ENCODE measurements at places on chromosomes 16 and 17.

DNA sequence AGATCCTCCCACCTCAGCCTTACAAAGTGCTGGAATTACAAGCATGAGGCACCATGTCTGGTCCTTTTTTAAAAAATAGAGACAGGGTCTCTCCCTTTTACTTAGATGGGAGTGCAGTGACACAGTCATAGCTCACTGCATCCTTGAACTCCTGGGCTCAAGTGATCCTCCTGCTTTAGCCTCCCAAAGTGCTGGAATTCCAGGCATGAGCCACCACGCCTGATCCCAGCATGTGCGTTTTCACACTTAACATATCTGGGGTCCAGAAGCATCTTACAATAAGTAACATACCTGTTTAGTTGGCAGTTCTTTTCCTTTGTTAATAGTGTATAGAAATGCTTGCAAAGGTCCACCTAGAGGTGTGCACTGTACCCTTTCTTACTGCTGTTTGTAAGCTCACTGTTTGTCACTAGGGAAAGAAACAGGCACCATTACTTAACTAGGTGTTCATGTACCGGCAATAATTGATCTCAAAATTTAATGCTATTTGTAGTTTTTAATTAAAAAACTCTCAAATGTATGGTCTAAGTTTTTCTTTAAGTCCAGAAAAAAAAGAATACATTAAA lies 221.7 kb downstream of the RPTOR start:
- DNase-seq: no peak

- DNase-seq: no peak
Measured at GRCh38 chr17:7307686-7308624, 527 bp downstream of the EIF5A start.

DNA sequence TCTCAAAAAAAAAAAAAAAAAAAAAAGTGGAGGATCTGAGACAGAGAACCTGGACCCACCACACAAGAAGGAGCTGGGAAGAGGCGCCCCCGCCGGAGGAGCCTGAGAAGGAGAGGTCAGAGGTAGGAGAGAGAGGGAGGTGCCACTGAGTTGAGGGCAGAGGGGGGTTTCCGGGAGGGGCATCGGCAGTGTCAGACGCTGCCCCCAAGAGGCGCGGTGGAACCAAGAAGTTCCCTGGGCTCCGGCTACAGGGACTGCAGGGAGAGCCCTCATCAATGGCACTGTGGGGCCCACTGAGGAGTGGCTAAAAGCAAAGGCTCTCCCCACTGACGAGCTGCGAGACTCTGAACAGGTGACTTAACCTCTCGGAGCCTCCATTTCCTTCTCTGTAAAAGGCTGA lies 4.2 kb downstream of the CCDC42 start:
- no peak for DNase-seq

GRCh38 chr17:48335858-48336500 lies 94.0 kb downstream of the SKAP1 start:
- DNase-seq: peak; percentile 67

DNA sequence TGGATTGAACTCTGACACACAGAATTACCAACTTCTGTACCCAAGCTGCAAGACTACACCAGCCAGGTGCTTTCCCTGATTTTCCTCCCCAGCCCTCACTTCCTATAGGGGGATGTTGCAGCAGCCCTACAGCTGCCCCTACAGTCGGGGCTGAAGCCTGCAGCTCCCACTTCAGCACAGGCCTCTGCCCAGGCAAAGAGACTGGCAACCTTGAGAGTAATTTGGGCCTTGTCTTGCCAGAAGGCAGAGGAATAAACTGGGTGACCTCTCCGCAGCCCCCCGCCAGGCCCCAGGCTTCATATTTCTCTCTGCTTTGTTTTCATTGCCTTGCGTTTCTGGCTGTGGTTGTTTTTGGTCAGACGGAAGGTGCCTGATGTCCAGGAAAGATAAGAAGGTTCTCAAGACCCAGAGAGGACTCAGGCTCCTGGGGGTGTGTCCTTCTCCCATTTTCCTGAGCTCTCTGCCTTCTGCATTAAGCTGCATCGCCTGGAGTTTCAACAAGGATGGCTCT lies 32.0 kb downstream of the SLC6A4 start:
- no peak for DNase-seq

DNA sequence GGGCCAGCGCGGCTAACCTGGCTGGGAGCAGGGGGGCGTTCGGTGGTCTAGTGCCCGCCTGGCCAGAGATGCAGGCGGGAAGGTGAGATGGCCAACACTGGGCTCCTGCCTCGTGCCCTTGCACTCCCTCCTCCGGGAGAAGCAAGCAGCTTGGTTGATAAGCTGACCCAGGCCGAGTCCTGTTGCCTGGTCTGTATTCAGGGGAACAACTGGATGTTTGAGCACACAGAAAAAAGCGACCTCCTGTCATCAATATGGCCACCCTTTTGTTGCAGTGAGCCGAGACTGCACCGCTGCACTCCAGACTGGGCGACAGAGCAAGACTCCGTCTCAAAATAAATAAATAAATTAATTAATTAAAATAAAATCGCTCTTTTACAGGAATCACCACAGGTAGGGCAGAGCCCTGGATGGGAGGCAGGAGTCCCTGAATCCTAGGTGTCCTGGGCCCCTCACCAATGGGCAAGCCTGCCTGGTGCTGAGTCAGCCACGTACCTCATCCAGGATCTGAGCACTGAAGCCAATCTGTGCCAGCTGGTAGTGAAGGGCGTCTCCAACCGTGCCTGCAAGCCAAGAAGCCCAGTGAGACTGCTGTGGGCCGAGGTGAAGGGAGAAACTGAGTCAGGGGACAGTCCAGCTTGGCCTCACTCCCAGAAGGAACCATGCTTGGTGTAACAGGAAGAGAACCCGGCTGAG lies 31.8 kb downstream of the HASPIN start:
- no peak for DNase-seq

GRCh38 chr16:63312346-63312745 lies 1276.1 kb upstream of the CDH8 start:
- no peak for DNase-seq

- peak; percentile 94 for DNase-seq
Measured at GRCh38 chr17:78529871-78530670, 47.1 kb downstream of the DNAH17 start.

- DNase-seq: no peak
Measured at GRCh38 chr16:49491771-49492761, 118.5 kb downstream of the C16orf78 start.

GRCh38 chr17:56158915-56159825 lies 5.9 kb downstream of the ANKFN1 start:
- no peak for DNase-seq

DNA sequence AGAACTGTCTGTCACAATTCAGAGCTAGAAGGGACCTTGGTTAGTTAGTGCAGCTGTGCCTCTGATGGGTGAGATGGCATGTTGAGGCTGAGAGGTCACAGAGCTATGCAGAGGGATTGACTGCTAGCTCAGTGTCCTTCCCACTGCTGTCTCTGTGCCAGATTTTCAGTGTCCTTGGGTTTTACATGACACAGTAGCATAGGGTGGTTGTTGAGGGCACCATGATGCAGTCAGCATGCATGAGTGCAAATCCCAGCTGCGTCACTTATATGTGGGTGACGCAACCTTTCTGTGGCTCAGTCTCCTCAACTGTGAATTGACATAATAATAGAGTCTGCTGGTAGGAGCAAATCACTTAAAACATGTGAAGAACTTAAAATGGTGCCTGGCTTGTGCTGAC lies 2.7 kb downstream of the MT1A start:
- DNase-seq: no peak

- no peak for DNase-seq
Measured at GRCh38 chr17:50146927-50147665, 3.4 kb downstream of the PPP1R9B start.

- no peak for DNase-seq
Measured at GRCh38 chr17:81387100-81388090, 7.9 kb upstream of the BAHCC1 start.

DNA sequence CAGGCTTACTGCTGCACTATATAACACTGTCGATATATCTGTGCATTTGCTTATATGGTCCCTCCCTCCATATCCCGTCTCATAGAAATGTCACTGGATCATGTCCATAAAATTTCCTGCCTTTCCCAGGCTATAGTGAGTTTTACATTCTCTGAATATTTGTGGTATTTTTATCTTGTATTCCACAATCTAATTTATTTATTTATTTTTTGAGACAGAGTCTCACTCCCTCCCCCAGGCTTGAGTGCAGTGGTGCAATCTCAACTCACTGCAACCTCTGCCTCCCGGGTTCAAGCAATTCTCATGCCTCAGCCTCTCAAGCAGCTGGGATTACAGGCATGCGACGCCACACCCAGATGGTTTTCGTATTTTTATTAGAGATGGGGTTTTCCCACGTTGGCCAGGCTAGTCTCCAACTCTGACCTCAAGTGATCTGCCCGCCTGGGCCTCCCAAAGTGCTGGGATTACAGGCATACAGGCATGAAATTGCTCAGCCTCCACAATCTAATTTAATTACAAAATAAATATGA lies 12.9 kb downstream of the TRIM37 start:
- no peak for DNase-seq

DNA sequence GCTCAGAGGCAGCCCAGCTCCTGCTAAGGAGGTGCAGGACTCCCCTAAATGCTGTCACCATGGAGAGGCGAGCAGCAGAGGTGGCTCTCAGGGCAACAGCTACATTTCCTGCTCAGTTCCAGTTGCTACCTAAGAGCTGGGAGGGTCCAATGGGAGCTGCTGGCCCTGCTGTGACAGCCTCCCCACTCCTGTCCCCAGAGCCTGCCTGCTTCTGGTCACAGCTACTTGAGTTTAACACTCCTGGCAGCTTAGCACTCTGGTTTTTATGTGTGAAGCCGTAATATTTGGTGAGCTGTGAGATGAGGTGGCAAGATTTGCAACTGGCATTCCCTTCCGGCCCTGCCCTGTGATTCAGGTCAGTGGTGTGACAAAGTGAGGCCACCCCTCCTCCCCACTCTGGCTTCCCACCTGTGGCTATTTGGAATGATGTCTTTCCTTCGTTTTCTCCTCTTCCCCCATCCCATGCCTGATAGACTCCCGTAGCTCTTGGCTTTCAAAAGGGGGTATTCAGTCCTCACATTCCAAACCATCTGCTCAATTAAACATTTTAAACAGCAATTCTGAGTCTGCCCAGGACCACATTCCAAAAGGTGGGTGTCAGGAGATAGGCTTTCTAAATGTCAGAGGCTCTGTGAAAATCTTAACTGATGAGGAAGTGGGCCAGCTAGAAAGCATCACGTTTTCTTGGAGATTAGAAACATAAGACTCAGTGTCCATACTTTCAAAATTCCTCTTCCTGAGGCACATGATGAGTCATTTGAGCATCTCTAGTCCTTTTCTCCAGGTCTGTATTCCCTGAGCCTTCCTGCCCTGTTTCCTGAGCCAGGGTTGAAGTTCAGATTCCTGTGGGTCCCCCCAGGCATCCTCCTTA lies 42.6 kb upstream of the SKAP1 start:
- peak; percentile 77 for DNase-seq

DNA sequence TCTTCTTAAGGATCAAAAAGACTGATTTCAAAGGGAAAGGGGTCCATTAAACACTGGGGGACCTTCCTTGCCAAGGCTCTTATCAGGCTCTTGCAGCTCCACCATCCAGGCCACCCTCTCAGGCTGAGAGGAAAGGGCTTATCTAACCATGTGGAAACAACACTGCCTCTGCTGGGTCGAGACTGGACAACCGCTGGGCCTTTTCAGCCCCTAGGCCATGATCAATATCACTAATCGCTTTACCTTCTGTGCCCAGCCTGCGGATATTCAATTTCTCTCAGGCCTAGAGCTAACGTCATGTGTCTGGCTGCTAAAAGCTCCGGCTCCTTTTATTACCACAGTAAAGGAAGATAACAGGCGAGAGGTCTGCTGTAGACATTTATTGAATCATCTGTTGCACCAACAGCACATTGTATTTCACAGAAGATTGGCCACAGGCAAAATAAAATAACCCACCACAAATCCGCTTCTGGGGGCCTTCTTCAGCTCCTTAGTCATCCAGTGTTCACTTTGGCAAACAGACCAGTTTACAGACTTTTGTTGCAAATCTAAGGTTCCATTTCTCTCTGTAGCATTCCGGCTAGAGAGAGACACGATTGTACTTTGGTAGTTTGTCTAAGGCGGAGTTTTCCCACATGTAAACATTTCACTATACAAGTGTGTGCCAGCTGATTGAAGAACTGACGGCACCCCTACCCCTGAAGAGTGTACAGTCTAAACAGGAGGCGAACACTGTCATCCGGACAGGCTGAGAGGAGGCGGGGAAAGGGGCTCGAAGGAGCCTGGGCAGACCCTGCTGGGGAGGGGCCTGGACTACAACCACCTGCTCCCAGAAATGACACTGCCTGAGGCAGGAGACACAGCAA lies 13.9 kb downstream of the CYB561 start:
- no peak for DNase-seq

- no peak for DNase-seq
Measured at GRCh38 chr16:11679250-11679649, 11.0 kb downstream of the SNN start.

- no peak for DNase-seq
Measured at GRCh38 chr17:61054436-61054835, 345.2 kb upstream of the TBX2 start.

- DNase-seq: no peak
Measured at GRCh38 chr16:53991754-53992378, 287.9 kb downstream of the FTO start.

- no peak for DNase-seq
Measured at GRCh38 chr17:42275527-42276358, 448 bp downstream of the STAT5B start.

DNA sequence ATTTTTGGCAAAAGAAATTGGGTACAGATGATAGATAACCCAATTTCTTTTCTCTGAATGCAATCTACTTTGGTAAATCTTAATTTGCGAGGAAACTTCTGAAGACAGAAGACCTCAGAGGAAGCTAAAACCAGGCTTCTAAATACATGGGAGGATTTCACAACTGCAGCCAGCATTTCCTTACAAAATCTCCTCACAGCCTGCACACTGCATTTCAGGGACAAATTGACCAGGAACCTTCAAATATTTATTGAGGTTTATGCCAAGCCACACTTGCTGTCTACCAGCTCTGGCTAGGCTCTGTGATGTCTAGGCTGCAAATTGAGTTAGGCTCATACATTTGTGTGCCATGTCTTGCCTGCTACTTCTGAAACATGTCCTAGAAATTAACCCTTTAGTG lies 167.3 kb upstream of the CDH5 start:
- no peak for DNase-seq

DNA sequence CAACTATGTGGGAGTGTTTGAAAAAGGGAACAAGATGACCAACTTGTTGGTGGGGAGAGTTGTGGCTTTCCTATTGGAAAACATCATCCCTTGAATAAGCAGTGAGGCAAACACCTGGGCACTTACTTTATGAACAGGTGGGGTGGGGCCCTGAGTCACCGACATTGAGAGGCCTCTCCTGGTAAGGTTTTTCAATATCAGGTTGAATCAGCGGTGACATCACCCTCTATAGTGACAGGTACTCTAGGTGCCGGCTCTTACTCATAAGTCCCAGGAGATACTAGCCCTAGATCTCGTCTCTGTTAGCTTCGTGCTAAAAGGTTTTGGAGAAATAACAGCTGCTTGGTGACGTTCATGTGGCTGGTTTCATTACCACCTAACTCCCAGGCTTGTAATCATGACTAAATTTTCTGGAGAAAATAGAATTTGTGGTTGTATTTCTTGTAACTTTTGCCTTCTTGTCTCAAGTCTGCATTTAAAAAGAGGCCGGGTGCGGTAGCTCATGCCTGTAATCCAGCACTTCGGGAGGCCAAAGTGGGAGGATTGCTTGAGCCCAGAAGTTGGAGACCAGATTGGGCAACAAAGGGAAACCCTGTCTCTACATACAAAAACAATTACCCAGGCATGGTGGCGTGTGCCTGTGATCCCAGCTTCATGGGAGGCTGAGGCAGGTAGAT lies 19.3 kb downstream of the CDH1 start:
- no peak for DNase-seq

Data from NCI-H2081 treated with DMSO at 0.1 percent for 48 hours (cell line).